Keratinocyte (primary cell): ENCODE measurements at places on chromosomes 7 and 10. TPM values are rescaled to one million over a fixed set of nuclear protein-coding genes. Genes with fewer than 3 reads are reported as not detected.

Gene NUTM2B
- polyA plus RNA-seq = 0.18 to 0.27 TPM (median 0.25 TPM) in 3 replicates

Gene OR2A42
- not detected in 3 replicates for polyA plus RNA-seq

Gene ASB4
- not detected in 3 replicates for polyA plus RNA-seq

Gene INSYN2A
- polyA plus RNA-seq = 0.01 TPM in 1 of 3 replicates, not detected in the others
